Stimulated activated CD4-positive, alpha-beta T cell treated with anti-CD3 and anti-CD28 coated beads, TNF-alpha, amount 100 ng/mL, for 24 hours (primary cell): ENCODE measurements at places on chromosomes 7 and 10.

- DNase-seq, result peak; percentile 13
Observed at GRCh38 chr7:93147363-93147762, 822 bp downstream of the SAMD9L start.

GRCh38 chr7:24821045-24821753, 63.9 kb upstream of the GSDME start:
- DNase-seq, result peak; percentile 69

- no peak for DNase-seq
Observed at GRCh38 chr10:11150231-11150731, 132.6 kb downstream of the CELF2 start.

GRCh38 chr10:103659674-103660363, 166.3 kb downstream of the NEURL1 start:
- peak; percentile 26 for DNase-seq

GRCh38 chr10:21048068-21048467, 151.0 kb upstream of the NEBL start:
- DNase-seq, result no peak

DNA sequence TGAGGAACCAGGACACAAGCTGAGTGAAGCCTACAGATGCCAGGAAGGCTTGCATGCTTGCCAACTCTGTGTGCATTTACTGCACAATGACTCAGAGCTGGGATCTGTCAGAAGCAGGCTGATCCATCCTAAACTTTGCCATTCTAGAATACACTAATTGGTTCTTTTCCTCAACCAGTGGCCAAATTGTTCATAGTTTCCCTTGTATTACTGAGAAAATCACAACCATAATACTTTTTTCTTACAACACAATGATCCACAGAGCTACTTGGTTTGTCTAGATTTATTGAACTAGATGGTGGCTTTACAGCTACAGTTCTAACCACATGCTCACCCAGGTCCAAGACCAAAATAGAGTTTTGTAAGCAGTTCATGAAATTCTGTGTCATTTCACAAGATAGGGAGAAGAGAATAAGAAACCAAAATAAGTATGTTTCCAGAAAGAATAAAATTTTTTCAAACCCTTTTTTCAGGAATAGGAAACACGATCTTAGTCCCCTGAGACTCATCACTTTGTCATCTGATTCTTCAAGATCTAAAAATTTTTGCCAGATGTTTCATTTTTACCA, 21.0 kb upstream of the LRRC17 start:
- DNase-seq, result no peak

GRCh38 chr7:92697414-92697813, 107.2 kb upstream of the FAM133B start:
- DNase-seq, result no peak

DNA sequence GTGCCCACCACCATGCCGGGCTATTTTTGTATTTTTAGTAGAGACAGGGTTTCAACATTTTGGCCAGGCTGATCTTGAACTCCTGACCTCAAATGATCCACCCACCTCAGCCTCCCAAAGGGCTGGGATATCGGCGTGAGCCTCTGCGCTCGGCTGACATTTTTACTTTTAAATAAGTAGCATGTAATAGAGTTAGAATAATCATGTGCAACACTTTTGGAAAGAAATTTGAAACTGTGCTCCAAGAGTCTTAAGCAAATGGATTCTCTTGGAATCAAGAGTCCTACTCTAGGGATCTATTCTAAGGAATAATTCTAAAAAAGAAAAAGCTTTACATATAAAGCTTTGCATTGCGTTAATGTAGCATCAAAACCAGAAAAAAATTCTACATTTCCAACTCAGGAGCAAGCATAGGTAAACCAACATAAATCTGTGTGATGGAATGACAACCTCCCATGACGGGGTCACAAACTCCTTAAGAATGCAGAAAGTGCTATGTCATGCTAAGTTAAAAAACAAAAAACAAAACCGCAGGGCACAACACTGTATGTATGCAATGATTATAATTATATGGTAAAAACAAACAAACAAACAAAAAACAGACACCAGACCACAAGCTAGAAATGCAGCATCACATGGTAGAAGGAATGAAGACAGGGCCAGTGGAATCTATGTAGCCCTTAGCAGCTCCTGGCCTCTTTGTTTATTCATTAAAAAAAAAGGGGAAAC, 98.7 kb downstream of the RNF216 start:
- DNase-seq, result no peak

- no peak for DNase-seq
Observed at GRCh38 chr10:80425901-80426300, 17.6 kb downstream of the PRXL2A start.

- no peak for DNase-seq
Observed at GRCh38 chr7:156460858-156461627, 179.5 kb upstream of the RNF32 start.

GRCh38 chr10:14414901-14415300, 84.2 kb upstream of the FRMD4A start:
- DNase-seq, result no peak

GRCh38 chr10:72134785-72135767, 46.7 kb upstream of the SPOCK2 start:
- DNase-seq, result no peak

GRCh38 chr7:39413636-39414223, 152.5 kb upstream of the YAE1 start:
- no peak for DNase-seq

- DNase-seq, result no peak
Observed at GRCh38 chr7:22329816-22330524, 27.0 kb downstream of the RAPGEF5 start.

DNA sequence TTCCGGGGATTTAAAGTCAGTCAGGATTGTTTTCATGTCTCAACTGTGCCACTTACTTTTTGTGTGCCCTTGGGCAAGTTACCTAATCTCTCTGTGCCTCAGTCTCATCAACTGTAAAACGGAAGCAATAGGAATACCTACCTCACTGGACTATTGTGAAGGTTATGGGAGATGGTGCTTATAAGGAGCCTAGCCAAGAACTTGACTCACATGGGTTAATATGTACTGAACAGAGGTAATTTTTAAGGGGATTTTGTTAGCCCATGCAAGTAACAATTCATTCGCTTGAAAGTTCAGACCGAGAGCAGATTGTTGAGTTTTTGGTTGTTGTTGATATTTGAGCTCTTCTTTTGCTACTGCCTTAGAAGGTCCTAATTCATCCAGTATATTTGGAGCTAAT, 202.9 kb downstream of the ZNF365 start:
- DNase-seq, result no peak

GRCh38 chr7:2698581-2699288, 10.7 kb downstream of the AMZ1 start:
- DNase-seq, result no peak

GRCh38 chr7:100174582-100174981, 2.6 kb downstream of the GPC2 start:
- no peak for DNase-seq

- DNase-seq, result no peak
Observed at GRCh38 chr10:132634241-132634946, 96.8 kb downstream of the INPP5A start.

GRCh38 chr7:127874951-127875608, 156.2 kb downstream of the LRRC4 start:
- no peak for DNase-seq

- no peak for DNase-seq
Observed at GRCh38 chr7:5514440-5515035, 90.9 kb upstream of the TNRC18 start.
